Activated T-helper 1 cell treated with anti-CD3 and anti-CD28 coated beads, Interleukin-12 subunit alpha, Interleukin-12 subunit beta, Interleukin-2, Interleukin-4 antibody, amounts not matched to agents 30 ng/mL and 10 ng/mL and 1 ng/mL, durations not matched to agents 14 hours and 24 hours and 36 hours (primary cell): ENCODE measurements at places on chromosomes 4 and X. TPM values are rescaled to one million over a fixed set of nuclear protein-coding genes. Genes with fewer than 3 reads are reported as not detected.

Gene SPACA5B
- total RNA-seq, result not detected in 2 replicates

Gene ASMT
- not detected in 2 replicates for total RNA-seq

Gene SMIM31
- not detected in 2 replicates for total RNA-seq

Gene XAGE1A
- not detected in 2 replicates for total RNA-seq

Gene DCAF4L1
- 0.20 and 0.31 TPM in 2 replicates for total RNA-seq

DNA sequence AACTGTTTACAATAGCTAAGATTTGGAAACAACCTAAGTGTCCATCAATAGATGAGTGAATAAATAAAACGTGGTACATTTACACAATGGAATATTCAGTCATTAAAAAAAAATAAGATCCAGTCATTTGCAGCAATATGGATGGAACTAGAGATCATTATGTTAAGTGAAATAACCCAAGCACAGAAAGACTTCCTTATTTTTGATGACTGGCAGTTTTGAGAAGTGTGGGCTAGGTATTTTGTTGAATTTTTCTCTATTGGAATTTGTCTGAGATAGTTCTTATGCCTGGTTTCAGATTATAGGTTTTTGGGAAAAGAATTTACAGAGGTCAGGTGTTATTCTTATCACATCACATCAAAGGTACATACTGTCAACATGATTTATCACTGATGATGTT is 293.8 kb upstream of the ARSJ start:
- no peak overlapping the region for H3K27ac ChIP-seq
- no peaks in the 10 kb centered on the region for H3K4me1 ChIP-seq
- H3K4me3 ChIP-seq, result no peak overlapping the region
- no peaks in the 10 kb centered on the region for H3K36me3 ChIP-seq

DNA sequence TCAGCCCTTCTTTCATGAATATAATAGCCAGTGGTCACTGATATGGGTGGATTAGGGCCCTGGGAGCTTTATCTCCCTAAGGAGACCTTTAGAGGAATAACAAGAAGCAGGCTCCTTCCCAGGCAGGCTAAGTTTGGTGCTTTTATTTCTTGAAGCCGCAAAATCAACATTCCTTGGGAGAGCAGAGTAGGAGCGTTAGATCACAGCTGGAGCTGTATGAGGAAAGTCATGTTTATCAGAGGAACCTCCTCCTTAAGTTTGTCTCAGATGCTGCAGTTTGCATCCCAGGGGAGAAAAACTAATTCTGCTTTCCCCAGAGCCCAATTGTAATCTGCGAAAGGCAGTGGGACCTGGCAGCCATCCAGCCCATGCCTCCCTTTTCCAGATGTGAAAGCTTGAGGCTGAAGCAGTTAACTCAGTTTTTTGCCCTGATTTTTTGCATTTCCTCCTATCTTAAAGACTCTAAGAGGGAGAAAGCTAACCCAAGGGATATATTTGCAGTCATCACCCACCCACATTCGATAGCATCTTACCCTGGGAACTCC is 186.0 kb upstream of the FRMPD4 start:
- no peaks in the 10 kb centered on the region for H3K27me3 ChIP-seq
- no peak for DNase-seq
- no peak overlapping the region for H3K27ac ChIP-seq
- H3K36me3 ChIP-seq, result no peaks in the 10 kb centered on the region
- no peak overlapping the region for H3K4me3 ChIP-seq
- no peaks in the 10 kb centered on the region for H3K4me1 ChIP-seq

GRCh38 chr4:88779431-88779830 is 81.8 kb upstream of the NAP1L5 start:
- H3K27ac ChIP-seq, result no peak overlapping the region
- H3K4me1 ChIP-seq, result no peaks in the 10 kb centered on the region
- DNase-seq, result no peak
- H3K27me3 ChIP-seq, result no peaks in the 10 kb centered on the region
- peaks cover 15% of the 10 kb centered on the region for H3K36me3 ChIP-seq
- H3K4me3 ChIP-seq, result no peak overlapping the region

DNA sequence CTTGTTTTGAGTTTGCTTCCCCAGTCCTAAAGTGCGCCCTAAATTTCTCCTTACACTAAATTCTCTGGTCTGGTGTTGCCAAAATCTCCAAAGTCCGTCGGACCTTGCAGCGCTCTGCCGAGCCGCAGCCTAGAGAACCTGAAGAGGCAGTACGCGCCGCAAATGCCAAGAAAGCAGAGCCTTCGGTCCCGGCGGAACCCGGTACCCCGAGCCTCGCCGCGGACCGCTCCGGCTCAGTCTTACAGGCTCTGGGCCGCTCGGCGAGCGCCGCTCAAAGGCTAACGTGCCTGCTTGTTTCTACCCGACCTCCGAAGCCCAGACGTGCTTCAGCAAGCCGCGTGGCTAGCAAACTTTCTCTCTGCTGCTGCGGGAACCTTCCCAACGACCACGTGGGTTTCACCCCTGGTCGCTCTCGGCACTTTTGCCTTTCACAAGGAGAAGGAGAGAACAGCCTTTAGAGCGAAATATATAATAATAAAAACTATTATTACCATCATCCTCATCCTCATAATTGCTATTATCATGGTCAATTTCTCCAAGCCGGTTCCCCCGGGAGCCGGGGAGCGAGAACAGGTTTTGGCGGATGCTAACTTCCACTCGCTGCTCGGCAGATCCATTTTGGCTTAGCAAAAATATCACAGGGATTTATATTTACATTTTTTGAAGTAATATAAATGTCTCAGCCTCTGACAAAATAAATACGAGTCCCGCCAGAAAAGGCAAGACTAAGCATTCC is 2.2 kb upstream of the HTR2C start:
- no peak overlapping the region for H3K27ac ChIP-seq
- DNase-seq, result no peak
- H3K4me1 ChIP-seq, result no peaks in the 10 kb centered on the region
- H3K27me3 ChIP-seq, result peaks cover 6% of the 10 kb centered on the region
- H3K4me3 ChIP-seq, result no peak overlapping the region

DNA sequence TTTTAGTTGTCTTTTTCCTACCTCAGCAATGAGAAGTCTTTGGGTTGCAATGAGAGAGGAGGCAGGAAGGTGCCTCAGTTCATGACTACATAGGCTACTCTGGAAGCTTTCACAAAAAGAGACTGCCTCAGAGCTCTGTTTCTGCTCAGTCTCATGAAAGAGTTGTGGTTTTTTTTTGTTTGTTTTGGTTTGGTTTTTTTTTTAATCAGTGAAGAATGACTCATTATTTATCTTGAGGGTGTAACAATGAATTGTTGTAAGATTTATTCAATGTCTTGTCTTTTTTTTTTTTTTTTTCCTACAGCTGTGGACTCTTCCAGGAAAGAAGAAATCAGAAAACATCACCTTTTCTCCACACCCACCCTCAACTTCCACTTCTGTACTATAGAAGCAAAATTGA is 67.5 kb upstream of the CXCL13 start:
- peak overlapping the region; percentile 20 for H3K4me3 ChIP-seq
- peaks cover 40% of the 10 kb centered on the region for H3K4me1 ChIP-seq
- DNase-seq, result no peak
- peaks cover 3% of the 10 kb centered on the region for H3K36me3 ChIP-seq

DNA sequence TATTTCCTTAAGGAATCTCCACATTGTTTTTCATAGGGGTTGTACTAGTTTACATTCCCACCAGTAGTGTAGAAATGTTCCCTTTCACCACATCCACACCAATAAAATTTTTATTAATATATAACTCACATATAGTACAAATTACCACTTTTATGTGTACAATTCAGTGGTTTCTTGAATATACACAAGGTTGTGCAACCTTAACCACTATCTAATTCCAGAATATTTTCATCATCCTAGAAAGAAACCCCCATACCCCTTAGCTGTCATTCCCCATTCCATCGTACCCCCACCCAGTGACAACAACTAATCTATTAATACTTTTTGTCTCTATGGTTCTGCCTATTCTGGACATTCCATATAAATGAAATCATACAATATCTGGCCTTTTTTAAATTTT is 108.3 kb upstream of the USP9X start:
- H3K27me3 ChIP-seq, result no peaks in the 10 kb centered on the region
- H3K36me3 ChIP-seq, result no peaks in the 10 kb centered on the region
- H3K27ac ChIP-seq, result no peak overlapping the region
- H3K4me3 ChIP-seq, result no peak overlapping the region
- no peaks in the 10 kb centered on the region for H3K4me1 ChIP-seq

DNA sequence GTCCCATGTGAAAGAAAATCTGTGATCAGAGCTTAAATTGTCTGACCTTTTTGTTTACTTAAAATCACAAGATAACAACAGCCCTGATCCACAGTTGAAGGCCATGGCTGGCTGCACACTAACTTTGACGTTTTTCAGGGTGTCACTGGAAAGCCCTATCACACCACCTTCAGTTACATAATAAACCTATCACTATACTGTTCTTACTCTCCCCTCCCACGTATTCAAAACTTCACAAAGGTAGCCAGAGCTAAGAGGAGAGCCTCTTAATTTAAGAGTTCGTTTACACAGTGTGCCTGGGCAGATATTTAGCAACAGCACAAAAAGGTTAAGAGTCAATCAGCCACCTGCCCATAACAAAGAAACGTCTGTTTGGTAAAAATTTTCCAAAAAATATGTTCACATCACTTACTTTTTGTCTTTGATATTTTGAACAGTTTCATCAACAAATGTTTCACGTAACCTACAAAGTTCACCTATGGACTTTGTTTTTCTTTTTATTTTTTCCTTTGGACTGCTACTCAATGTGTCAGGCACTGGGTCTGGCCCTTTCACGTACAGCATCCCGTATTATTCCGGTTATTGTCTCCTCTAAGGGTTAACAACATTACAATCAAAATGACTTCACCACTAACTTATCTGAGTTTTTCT is 25.0 kb downstream of the RFC1 start:
- H3K4me1 ChIP-seq, result peaks cover 37% of the 10 kb centered on the region
- H3K27me3 ChIP-seq, result no peaks in the 10 kb centered on the region
- no peak for DNase-seq
- H3K36me3 ChIP-seq, result peaks cover 43% of the 10 kb centered on the region
- peak overlapping the region; percentile 14 for H3K27ac ChIP-seq

GRCh38 chr4:186475202-186475601 is 80.2 kb downstream of the MTNR1A start:
- no peak for DNase-seq
- H3K27ac ChIP-seq, result no peak overlapping the region
- no peaks in the 10 kb centered on the region for H3K4me1 ChIP-seq
- H3K27me3 ChIP-seq, result no peaks in the 10 kb centered on the region
- no peak overlapping the region for H3K4me3 ChIP-seq
- no peaks in the 10 kb centered on the region for H3K36me3 ChIP-seq

DNA sequence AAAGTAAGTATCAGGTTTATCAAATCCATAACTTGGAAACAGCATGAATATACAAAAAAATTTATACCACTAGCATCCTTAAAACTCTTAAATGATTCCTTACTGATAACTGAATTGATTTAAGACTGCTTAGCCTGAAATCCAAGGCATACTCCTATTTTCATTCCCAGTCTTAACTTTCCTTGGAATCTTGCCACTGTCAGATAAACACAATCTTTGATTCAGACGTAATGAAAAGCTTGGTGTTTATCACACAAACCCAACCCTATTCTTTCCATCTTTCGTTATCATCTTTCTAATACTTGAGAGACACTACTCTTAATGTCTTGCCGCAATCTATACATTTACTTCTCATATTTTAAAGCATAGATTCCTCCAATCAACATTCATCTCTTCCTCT is 19.1 kb downstream of the C4orf17 start:
- no peaks in the 10 kb centered on the region for H3K4me1 ChIP-seq
- H3K27ac ChIP-seq, result no peak overlapping the region
- H3K4me3 ChIP-seq, result no peak overlapping the region
- DNase-seq, result no peak
